ENCODE measurements at places on chromosomes 3 and 15.

DNA sequence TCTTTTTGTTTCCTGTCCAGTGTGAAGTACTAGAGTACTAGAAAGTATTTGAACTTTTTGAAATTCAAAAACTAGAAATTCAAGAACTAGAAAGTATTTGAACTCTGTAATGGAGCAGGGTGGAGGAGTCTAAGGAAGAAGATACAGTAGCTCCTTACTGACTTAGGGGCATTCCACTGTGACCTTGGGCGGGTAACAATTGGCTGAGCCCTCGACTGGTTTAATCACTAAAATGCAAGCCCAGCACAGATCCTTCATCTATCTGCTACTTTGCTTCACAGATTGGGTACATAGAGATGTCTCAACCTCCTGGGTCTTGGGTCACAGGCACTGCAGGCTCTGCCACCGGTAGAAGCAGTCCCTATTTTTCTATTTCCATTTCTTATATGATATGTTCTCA, 462.1 kb upstream of the AGTR1 start:
- no peak for DNase-seq

DNA sequence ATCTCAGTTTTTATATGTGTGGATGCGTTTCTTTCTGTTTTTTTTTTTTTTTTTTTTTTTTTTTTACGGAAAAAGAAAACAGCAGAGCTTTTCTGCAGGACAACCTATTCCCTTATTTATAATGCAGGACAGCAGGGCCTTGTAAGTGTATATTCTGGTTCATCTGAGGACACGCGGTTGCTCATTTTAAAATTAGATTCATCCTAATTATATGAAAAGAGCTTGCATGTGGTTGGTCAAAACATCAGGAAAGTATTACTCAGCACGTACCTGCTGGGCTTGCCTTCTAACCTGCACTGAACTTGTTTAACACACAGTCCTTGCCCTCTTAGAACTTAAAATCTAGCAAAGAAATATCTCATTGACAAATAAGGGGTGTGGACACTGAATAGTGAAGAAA, 13.5 kb downstream of the THRB start:
- DNase-seq: no peak

DNA sequence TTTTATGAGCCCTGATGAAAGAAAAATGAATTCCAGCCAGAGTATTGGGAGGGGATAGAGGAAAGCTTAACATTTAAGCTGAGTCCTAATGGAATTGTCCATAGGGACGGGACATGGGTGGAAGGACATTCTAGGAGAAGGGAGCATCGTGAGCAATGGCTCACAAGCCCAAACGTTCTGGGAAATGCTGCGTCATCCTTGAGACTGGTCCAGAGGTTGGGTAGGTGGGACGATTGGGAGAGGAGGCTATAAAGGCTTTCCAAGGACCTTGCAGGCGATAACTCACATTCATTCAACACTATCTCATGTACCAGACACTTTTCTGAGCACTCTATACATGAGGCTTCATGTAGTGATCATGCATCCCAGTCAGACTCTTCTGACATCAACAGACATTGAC, 237.5 kb downstream of the THSD4 start:
- no peak for DNase-seq

DNA sequence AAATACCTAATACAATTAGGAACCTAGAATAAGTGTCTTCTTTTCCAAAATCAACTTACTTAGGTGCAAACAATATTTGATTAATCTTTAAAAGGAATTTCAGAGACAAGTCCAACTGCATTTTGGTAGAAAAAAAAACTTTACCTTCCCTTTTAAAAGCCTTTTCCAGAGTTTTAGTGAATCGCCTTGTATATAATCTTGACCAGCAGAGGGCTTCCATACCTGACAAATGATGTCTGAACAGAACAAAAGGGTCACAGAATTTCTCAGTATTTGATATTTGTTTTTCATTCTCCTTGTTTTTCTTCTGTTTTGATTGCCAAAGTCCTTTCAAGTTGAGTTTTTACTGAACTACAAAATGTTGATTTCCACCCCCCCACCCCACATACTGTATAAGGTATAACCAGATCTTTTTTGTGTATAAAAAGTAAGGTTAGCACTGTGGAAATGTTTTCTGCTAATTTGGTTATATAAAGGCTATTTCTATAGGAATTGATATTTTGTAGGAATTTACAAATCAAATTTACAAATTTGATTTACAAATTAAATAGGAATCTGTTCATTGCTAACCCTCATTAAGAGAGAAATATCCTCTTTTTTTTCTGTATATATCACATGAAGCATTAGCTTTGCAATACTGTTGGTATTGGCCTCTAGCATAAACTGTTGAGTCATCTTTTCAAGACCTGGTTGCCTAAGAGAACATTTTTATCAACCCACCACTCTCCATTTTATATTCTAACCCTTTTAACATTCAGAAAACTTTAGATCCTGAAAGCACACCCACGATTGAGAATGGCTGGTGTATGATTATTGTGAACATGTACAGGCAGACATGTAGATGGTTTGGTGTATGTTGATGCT, 464.1 kb upstream of the RARB start:
- no peak for DNase-seq

DNA sequence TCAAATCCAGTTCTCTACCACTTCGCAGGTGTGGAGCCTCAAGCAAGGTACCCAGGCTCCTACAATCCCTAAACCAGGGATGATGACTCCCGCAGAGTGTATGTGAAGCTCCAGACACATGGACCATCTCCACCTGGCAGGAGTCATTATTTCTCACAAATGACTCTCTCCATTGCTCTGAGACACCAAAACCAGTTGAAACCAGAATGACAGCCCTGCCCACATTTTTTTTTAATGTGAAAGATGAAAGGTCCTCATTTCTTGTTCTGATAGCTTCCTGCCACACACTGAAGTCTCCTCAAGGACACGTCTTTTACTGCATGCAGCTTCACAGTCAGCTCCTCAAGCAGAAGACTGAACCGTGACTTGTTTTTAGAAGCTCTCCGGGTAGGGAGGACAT, 61.4 kb upstream of the ZBTB38 start:
- no peak for DNase-seq

DNA sequence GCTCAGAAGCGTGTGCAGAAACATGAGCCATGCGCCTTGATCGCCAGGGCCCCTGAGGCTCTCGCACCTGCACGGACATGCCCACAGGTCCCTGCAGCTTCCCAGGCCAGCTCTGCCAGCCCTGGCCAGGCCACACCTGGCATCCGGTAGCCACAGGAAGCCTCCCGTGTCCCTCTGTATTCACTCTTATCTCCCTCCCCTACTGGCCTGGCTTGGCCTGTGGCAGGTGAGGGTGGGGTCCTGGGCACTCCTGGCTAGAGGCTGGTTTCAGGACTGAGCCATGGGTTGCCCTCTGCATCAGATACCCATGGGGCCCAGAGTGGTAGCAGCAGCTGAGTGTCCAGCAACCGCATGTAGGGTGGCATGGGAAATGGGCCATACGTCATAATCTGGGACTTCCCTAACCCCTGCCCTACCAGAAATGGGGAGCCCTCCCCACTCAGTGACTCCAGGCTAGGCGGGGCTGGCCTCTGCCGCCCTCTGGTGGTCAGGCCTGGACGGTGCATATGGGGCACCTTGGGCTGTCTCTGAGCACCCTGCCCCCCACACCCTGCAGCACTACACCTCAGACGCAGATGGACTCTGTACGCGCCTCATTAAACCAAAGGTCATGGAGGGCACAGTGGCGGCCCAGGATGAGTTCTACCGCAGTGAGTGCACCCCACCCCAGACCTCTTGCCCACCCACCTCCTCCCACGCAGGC, 12.6 kb upstream of the LMAN1L start:
- DNase-seq: peak; percentile 86

- DNase-seq: no peak
These were observed 94.6 kb upstream of the UBE2E2 start for GRCh38 chr3:23108451-23109057.

- no peak for DNase-seq
These were observed 84.6 kb upstream of the DPH6 start for GRCh38 chr15:35630532-35630931.

DNA sequence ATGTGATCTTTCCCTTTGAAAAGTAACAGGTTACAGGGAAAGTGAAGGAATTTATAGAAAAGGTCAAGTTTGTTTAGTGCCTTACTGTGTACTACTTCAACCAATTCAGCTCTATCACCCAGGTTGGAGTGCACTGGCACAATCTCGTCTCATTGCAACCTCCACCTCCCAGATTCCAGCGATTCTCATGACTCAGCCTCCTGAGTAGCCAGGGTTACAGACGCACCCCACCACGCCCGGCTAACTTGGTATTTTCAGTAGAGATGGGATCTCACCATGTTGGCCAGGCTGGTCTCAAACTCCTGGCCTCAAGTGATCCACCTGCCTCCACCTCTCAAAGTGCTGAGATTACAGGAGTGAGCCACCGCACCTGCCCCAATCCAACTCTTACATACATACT, 279.7 kb downstream of the ZBTB20 start:
- DNase-seq: no peak

DNA sequence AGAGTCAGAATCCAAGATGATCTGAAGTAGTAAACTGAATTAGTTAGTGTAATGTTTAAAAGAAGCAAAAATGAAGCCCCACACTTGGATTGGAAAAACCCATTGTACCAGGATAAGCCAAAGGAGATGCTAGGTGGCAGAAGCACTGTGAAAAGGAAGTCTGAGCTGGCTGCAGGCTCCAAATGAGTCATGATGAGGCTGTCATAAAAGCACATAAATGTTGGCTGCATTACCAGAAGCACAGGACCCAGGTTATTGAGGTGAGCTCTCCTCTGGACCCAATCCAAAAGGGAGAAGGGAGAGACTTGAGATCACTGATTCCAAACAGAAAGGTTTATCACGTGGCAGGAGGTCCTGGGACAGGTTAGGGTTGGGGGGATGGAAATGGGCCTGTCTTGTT, 3.2 kb upstream of the ACAN start:
- no peak for DNase-seq

Data from activated T-cell treated with anti-CD3 and anti-CD28 coated beads for 1 hour (primary cell).